ENCODE measurements at places on chromosomes 4 and X.

GRCh38 chr4:168694667-168695066 lies 197.8 kb downstream of the PALLD start:
- DNase-seq, result no peak

DNA sequence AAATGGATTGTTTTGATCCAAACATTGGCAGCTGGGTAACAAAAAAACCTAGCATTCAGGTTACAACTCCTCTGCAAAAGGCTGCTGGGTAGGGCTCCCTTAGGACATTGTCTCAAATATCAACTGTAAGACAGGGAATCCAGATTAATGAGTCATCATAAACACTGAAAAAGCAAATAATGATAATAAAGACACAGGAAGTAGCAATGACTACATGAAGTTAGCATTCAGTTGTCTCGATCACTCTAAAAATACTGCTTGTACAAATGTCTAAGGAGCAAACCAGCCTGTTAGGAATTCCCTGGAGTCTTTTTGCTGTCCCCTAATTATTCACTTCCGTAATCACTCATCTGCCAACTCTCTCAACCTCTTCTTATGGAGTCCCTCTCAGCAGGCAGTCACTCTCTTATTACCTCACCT lies 259.2 kb downstream of the GPC3 start:
- no peak for DNase-seq

DNA sequence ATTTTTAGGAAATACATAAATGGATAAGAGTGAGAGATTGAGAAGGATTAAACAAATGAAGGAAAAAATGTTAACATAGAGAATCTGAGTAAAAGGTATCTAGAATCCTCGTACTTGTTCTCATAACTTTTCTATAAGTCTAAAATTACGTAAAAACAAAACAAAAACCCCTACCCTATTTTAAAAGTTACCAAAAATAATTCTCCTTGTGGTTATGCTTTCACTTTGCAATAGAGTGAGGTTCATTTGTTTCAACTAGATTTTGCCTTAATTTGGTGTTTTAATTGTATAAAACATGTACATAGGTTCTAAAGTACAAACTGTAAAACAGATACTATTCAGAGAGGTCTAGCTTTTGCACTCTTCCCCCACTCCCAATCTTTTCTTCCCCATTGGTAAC lies 3.8 kb upstream of the GPR34 start:
- DNase-seq, result no peak

GRCh38 chr4:100170986-100171385 lies 19.3 kb downstream of the DDIT4L start:
- no peak for DNase-seq

- peak; percentile 1 for DNase-seq
These were observed 61.8 kb downstream of the MAGED1 start for GRCh38 chrX:51955200-51955599.

GRCh38 chr4:155299103-155299502 lies 77.7 kb downstream of the MAP9 start:
- DNase-seq, result no peak

DNA sequence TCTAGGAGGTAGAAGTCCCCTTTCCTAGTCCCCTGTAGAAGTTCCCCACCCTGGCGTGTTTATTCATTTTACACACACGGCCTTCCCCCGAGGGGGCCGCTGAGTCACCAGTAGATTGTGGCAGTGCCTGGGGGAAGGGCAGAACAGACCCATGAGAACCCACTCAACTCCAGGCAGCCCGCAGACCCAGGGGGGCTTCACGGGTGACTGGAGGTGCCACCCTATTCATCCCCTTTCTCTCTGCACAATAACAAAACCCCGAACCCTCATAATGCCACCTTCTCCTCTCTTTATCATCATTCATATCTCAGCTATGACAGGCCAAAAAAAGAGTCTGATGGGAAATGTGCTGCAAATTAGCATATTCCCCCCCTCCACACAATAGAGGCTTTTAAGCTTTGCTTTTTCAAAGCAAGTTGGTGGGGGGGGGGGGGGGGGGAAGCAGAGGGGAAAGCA lies 20.4 kb upstream of the GPM6B start:
- DNase-seq, result no peak

GRCh38 chrX:153642655-153643430 lies 4.2 kb upstream of the DUSP9 start:
- DNase-seq, result no peak

DNA sequence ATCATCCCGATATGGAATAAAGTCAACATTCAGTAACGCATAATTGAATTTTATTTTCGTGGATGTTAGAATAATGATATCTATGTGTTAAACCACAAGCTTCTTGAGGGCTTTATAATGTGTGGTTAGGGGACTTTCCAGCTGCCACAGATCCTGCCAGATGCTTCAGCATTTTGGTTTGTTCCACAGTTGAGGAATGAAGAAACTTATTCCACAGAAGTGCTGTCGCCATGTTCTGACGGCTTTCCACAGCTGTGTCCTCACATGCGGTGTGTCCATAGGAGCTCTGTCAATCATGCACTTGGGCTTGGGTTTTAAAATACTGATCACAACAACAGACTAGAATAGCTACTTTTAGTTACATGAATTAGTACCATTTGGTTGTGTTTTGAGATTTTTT lies 411.9 kb downstream of the TRIML1 start:
- DNase-seq, result no peak

DNA sequence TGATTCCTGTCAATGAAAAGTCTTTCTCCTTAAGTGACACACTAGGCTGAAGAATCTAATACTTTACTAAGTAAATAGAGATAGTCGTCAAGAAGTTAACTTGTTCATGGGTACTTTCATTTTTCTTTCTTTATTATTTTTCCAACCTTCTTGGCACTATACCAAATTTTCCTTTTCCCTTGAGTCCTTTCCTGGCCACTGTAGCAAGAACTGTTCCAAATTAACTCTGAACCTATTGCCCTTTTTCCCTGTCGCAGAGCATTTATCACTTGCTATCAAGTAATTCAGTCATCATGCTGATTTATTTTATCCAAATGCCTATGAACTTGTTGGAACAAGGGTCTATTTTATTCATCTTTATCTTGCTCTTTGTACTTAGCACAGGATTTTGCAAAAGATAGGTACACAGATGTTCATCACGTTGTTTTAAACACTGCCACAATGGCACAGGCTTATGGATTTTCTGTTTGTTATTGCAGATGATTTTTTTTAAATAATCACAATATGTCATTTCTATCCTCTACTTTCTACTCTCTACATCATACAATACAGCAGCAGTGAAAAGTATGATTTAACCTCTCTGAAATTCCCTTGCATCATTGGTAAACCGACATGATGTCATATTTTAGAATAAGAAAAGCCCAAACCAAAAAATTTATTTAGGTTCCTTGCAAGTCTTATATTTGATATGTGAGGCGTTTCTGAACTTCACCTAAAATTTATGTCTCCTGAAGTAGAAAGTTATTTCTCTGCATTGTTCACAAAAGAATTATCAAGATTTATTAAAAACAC lies 2352.3 kb downstream of the PCDH7 start:
- DNase-seq, result no peak

GRCh38 chrX:150842198-150842685 lies 56.2 kb downstream of the CD99L2 start:
- DNase-seq, result no peak

GRCh38 chrX:24424948-24425347 lies 40.1 kb upstream of the PDK3 start:
- no peak for DNase-seq

DNA sequence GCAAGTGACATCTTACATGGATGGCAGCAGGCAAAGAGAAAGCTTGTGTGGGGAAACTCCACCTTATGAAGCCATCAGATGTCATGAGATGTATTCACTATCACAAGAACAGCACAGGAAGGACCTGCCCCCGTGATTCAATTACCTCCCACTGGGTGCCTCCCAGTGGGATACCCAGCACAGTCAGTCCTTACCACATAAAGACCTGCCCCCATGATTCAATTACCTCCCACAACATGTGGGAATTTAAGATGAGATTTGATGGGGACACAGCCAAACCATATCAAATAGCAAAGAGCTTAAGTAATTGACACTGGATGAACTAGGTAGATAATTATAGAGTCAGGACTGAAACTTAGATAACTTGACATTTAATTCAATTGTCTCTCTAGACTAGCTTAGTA lies 85.6 kb downstream of the SLIT2 start:
- DNase-seq, result no peak

- no peak for DNase-seq
These were observed 57.8 kb downstream of the SCFD2 start for GRCh38 chr4:53307819-53308780.

GRCh38 chr4:5888222-5889001 lies 4.5 kb downstream of the CRMP1 start:
- no peak for DNase-seq

GRCh38 chr4:98338761-98339438 lies 77.7 kb downstream of the RAP1GDS1 start:
- no peak for DNase-seq

- DNase-seq, result no peak
These were observed 47.9 kb upstream of the GPR78 start for GRCh38 chr4:8532245-8532781.

GRCh38 chrX:136954930-136955329 lies 74.4 kb upstream of the RBMX start:
- DNase-seq, result no peak

DNA sequence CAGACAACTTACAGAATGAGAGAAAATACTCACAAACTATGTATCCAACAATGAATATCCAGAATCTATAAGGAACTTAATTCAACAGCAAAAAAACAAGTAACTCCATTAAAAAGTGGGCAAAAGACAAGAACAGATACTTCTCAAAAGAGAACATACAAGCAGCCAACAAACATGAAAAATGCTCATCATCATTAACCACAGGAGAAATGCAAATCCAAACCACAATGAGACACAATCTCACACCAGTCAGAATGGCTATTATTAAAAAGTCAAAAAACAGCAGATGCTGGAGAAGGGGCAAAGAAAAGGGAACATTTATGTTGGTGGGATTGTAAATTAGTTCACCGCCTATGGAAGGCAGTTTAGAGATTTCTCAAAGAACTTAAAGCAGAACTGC lies 150.3 kb downstream of the FGF16 start:
- no peak for DNase-seq

- no peak for DNase-seq
These were observed 402.2 kb downstream of the MID1IP1 start for GRCh38 chrX:39203427-39203826.

DNA sequence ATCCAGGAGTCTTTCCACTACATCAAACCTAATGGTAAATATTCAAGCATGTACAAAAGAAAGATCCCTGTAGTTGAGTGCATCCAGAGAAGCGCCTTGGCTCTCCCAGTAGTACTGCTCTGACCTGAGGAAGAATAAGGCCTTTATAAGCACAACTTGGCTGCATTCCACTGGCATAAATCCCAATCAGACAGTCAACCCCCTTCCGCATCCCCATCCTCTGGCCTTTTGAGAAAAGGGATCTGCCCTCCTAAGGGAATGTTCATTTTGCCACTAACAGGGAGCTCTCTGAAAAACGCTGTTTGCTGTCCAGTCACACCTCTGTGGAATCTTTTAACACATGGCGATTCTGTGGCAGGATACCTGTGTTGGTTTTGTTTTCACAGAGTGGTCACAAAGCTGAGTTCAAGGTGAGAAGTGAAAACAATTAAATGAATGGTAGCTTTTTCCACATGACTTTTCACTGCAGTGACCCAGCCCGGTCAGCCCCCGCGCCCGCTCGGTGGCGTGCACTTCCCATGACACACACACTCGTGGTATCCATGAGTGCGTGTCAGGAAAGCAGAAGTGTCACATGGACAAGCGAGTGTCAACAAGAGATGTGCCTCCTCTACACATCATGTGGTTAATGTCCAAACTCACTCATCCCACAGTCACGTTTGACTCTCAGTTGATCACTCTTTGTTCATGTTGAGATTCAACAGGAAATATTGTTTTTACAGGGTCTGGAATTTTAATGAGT lies 112.2 kb upstream of the ENPP6 start:
- DNase-seq, result no peak

- DNase-seq, result no peak
These were observed 116.2 kb upstream of the SLC4A4 start for GRCh38 chr4:71222661-71223060.

DNA sequence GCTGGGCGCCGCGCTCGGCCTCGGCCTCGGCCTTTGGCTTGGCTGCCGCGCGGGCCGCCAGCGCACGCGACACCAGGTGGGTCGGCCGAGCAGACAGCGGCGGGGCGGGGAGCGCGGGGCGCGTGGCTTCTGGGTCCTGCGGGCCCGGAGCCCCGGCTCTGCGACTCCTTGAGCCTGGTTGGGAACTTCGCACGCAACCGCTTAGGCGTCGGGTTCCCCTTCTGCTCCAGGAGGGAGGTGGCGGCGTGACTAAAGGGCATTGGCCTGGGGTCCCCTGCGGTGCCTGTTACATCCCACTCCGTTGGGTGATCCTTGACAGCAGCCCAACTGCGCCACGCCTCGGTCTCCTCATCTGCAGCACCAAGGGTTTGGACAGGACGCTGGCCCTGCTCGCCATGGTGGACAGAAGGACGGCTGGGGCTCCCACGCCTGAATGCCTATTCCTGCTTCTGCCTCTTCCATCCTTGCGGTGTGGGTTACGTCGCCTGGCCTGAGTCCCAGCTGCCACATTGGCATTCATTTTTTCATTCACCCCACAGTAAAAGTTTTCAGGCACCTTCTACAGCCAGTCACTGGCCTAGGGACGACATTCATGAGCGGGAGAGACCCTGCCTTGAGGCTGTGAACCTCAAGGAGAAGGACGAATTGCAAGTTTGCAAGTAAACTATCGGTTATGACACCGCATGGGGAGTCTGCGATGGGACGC lies 631 bp downstream of the EVC start:
- DNase-seq, result no peak

DNA sequence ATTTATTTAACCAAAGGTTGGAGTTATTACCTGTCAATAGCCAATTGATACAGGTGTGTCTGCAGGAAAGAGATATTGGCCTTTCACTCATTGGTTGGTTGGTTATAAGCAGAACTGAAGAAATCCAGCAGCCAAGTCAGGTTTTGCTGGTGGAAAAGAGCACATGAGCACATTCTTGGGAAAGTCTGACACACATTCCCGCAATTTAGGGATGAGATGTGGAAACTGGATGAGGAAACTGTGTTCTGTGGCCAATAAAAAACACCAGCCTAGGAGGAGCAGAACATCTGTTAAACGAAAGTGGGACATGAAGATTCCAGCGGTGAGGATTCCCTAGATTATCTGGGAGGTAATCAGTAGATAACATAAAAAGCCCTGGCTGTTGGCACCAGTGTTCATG lies 567.4 kb upstream of the CPEB2 start:
- DNase-seq, result no peak

GRCh38 chr4:95949136-95949765 lies 109.4 kb downstream of the PDHA2 start:
- no peak for DNase-seq

GRCh38 chrX:102627640-102628039 lies 23.6 kb upstream of the GPRASP1 start:
- no peak for DNase-seq

Measured in GM12892 (cell line).